ENCODE measurements at places on chromosomes 2 and 18.

- DNase-seq, result no peak
Measured at GRCh38 chr2:97005353-97005752, 19.0 kb upstream of the FAM178B start.

DNA sequence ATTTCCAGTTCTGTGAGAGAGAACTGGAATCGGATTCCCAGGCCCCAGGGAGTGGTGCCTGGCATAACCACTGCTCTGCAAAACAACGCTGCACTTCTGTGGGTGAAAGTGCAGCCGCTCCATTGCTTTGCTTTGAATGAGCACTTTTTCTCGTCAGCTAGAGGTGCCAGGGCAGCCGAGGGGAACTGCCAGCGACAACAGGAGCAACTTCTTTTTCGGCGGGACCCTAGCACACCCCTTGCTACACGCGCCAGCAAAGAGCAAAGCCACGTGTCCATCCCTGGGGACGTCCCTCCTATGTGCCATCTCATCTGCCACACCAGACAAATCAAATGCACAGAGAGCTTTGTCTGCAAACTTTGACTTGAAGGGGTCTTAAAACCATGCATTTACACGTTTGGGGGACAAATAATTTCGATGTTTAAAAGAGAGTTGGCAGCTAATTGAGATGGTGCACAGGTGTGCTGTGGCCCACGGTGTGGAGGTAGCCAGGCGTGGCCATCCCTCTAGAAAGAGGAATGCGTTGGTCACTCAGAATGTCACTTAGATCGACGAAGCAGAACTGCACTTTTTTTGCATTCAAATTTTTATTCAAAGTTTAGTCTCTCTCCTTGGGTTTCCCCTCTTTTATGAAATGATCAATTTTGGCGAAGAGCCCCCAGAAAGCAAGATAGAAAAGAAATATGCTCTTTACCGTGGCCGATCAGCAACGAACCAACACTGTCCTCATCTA lies 151.8 kb downstream of the MBP start:
- no peak for DNase-seq

DNA sequence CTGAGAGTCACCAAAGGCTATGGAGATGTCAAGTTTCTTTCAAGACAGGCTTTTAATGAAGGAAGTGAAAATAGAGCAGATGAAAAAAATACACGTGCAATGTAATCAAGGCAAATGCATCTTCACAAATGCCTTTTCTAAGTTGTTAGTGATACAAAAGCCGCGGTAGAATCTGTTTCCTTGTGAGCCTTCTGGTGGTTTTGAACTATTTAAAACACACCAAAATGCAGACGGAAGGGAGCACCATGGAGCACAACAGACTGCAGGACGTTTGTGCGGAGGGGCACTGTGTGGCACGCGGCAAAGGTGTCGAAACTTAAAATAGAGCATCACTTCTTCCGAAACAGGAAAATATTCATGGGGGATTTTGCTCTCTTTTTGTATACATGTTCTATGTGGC lies 65.0 kb upstream of the BOD1L2 start:
- DNase-seq, result no peak

GRCh38 chr2:111100765-111101162 lies 19.9 kb upstream of the BCL2L11 start:
- no peak for DNase-seq

DNA sequence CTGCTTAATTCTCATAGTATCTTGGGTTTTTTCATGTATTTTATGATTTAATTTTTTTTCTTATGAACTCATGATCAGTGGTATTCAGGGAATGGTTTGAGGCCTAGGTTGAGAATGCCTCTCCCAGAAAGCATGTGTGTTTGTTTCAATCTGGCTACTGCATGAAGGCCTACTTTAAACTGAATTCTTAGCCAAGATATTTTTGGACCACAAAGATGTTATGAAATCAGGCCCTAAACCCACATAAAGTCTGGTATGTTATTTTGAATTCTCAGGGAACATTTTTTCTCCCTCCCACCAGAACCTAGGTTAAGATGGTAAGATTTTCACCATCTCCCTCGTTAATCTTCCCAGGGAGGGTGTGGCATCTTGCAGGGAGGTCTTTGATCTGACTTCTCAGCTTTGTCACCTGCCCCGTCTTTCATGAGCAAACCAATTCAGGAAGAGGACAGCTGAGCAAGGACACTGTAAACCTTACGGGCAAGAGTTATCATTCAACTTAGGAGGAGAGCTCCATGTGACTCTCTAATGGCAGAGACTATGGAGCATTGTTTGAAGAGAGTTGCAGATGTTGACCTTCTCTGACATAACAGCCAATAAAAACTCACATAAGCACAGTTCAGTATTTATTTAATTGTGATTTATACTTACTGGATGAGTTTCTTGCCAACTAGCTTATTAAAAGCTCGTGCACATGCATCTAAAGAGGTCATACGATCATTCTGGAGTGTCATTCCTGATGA lies 21.3 kb upstream of the ACKR3 start:
- DNase-seq, result no peak

- DNase-seq, result no peak
Measured at GRCh38 chr2:217724471-217724870, 278.3 kb downstream of the TNS1 start.

GRCh38 chr2:47521666-47522285 lies 118.8 kb downstream of the MSH2 start:
- DNase-seq, result no peak

- peak; percentile 51 for DNase-seq
Measured at GRCh38 chr2:42792087-42792582, 248 bp downstream of the HAAO start.

- no peak for DNase-seq
Measured at GRCh38 chr2:139162456-139162855, 382.3 kb upstream of the NXPH2 start.

DNA sequence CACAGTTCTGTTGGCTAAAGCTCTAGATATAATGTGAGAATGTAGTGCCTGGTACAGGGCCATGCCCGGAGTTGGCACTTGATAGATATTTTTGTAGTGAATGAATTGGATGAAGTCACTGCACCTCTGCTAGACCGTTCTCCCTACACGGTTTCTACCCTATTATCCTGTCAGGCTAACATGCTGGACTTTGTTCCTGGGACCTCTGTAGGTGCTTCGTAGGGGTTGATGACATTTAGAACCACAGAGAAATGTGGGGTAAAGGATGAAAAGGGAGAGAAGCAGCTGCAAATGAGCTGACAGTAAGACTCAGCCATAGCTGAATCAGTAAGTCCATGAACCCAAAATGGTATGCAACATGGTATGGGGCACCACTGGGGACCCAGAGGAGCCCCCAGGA lies 4.1 kb upstream of the FBLN7 start:
- no peak for DNase-seq

DNA sequence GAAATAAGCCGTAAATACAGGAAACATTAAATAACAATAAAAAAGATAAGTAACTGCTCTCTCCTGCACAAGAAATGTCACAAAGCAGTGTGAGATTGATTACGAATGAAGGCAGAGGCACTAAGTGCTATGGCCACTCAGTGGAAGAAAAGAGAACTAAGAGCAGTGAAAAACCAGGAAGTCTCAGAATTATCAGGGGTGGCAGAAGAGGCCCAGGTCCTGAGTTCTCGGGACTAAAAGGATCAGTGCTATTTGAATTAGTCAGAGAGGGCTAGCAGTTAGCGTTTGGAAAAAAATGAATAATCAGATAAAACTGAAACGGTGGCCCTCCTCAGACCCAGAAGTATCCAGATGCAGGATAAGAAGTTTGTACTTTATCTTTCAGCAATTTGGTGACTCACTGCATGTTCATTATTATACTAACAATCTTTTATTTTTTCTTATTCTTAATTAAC lies 367.1 kb downstream of the ZEB2 start:
- peak; percentile 23 for DNase-seq

GRCh38 chr2:241211276-241211675 lies 22.8 kb downstream of the ANO7 start:
- DNase-seq, result no peak

- DNase-seq, result peak; percentile 32
Measured at GRCh38 chr2:143936848-143937722, 582.8 kb downstream of the ZEB2 start.

DNA sequence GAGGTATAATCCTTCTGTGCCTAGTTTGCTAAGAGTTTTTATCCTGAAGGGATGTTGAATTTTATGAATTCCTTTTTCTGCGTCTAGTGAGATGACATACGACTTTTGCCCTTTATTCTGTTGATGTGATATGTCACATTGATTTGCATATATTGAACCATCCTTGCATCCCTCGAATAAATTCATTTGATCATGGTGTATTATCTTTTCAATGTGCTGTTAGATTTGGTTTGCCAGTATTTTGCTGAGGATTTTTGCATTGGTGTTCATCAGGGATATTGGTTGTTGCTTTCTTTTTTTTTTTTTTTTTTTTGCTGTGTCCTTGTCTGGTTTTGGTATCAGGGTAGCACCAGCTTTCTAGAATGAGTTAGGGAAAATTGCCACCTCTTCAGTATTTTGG lies 9.1 kb downstream of the GCC2 start:
- no peak for DNase-seq

GRCh38 chr2:156695020-156695419 lies 258.8 kb downstream of the GPD2 start:
- DNase-seq, result no peak

GRCh38 chr2:20642055-20642971 lies 8.6 kb downstream of the HS1BP3 start:
- peak; percentile 92 for DNase-seq

DNA sequence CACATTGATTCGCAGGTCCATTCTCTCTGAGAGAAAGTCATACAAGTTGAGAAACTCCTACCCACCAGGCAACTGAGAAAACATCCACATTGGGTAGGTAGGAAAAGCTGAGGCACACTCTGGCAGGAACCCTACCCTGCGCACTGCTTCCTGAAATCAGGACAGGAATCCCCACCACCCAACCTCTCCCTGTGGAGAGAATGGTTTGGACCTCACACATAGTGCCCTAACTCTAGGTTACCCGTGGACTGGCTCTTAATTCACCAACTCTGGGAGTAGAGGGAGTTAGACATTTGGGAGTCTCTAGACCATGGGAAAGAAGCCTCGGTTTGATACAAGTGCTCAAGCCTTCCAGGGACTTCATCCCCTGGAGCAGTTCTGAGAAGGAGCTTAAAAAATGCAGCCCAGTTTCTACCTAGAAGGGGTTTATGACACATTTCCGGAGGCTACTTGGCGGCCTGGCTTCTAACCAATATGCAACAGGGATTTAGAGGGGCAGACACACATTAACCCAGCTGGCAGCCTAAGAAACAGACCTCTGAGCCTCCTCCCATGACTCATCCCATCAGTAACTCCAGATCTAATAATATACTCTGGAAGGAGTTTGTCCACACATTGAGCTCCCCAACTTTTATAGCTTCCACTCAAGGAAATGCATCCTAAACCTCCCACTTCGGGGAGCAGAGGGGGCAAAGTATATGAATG lies 136.7 kb downstream of the EML6 start:
- peak; percentile 35 for DNase-seq

DNA sequence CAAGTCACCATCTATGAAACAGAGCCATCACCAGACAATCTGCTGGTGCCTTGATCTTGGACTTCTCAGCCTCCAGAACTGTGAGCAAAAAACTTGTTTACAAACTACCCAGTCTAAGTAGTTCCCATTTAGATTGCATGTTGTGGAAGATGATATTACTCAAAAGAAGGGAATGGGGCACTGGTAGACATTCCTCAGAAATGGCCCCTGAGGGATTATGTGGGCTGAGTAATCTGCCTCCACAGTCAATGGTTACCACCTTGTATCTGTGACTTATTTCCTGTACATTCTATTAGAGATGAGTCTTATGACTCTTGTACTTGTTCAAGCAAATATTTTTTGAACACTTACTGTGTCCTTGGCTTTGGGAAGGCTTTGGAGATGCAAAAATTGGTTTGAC lies 160.4 kb downstream of the NUP35 start:
- peak; percentile 6 for DNase-seq

- no peak for DNase-seq
Measured at GRCh38 chr2:10533811-10534321, 85.7 kb upstream of the ODC1 start.

DNA sequence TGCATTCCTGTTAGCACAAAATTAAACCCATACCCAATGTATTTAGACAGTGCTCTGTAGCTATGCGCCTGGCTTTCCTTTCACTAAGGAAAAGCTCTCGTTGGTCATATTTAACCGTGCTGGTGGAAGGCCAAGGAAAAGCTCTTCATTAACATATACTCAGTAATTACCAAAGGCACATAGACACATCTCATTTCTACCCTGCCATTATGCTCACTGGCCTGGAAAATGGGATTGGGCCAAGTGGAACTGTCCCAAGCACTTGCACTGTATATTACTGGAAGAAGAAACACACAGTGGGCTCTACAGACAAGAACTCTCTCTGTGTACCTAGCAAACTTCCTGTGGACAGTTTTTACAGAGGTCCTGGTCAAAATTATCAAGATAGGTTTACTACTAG lies 274.4 kb downstream of the ERBB4 start:
- no peak for DNase-seq

- no peak for DNase-seq
Measured at GRCh38 chr2:10028988-10029874, 14.1 kb upstream of the KLF11 start.

DNA sequence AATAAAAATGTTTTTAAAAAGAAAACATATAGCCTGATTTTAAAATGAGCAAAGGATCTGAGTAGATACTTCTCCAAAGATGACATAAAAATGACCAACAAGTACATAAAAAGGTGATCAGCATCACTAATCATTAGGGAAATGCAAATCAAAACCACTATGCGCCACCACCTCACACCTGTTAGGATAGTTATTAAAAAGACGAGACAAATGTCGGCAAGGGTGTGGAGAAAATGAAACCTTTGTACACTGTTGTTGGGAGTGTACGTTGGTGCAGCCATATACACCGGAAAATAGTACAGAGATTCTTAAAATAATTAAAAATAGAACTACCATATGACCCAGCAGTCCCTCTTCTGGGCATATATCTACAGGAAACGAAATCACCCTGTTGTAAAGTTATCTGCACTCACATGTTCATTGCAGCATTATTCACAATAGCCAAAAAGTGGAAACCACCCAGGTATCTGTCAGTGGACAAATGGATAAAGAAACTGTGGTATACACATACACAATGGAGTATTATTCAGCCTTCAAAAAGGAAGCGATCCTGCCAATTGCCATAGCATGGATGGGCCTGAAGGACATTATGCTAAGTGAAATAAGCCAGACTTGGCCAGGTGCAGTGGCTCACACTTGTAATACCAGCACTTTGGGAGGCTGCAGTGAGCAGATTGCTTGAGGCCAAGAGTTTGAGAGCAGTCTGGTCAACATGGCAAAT lies 91.6 kb downstream of the PRKRA start:
- no peak for DNase-seq

DNA sequence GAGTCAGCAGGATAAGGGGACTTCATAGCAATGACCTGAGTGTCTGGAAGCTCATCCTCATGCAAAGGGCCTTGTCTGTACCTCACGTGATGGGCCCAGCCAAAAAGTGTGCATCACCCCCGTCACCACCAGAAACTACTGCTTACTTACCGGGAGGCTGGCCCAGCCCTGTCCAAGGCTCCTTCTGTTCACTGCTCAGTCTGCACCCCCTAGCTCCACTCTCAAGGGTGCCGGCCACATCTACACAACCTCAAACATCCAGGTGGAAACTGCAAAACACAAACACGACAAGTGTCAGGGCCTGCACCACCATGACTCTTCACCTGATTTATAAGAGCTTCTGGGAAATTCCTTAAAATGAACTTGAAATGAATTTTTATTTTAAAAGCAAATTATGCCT lies 55.1 kb downstream of the ADD2 start:
- DNase-seq, result no peak

- DNase-seq, result no peak
Measured at GRCh38 chr2:218166791-218167190, at the start of gene CXCR1. Gene CXCR1 (minus strand): TSS chr2:218166962. CDS start chr2:218165211, 1,751 bp downstream.

Measured in hepatic stellate cell (primary cell).